ENCODE measurements at places on chromosomes 11 and 22.

- no peak for DNase-seq
These were observed 67.5 kb downstream of the PRR5L start for GRCh38 chr11:36363361-36364268.

GRCh38 chr11:3134651-3135480, 30.2 kb downstream of the OSBPL5 start:
- DNase-seq, result no peak

DNA sequence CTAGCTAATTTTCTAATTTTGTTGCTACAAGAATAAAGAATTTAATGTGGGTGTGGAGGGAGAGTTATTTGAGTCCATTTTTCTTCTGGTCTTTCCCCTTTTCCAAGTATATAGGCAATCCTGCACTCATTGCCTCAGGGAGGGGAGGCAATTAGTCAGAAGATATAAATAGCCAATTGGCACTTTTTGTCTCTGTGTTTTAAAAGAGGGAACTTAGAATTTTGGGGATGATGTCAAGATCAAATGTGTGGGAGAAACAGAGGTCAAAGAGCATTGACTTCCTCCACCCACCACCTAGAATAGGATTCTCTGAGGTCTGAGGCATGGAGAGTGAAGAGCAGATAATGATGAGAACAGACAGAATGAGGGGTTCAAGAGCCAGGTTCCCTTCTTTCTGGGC, 120.3 kb upstream of the ZC3H12C start:
- DNase-seq, result no peak

DNA sequence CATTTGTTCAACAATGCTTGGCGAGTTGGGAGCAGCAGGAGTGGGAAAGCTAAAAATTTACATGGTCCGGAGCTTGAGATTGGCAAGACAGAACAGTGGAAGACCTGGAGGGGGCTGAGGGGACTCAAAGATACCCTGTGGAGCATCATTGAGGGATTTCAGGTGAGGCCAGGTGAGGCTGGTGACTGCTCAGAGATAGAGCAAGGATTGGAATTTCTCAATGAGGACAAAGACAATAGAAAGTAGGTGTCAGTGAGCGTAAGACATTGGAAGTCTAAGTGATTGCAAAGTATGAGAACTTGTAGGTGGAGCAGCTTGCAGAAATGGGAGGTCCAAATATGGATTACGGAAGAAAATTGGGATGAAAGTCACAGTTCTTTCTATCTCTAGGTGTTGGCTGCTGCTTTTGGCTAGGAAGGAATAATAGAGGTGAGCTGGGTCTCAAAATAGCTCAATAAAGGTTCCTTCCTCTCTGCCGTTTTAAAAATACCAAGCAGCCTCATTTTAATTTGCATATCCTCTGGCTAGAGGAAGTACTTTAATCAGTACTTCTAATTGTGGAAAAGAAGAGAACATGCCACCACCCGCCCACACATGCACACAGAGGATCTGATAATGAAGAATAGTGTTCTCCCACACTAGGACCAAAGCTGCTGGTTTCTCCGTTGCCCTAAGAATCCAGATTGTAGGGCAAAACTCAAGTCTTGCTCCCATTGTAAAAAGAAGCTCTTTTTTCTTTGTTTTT, 41.8 kb upstream of the SORL1-AS1 start:
- DNase-seq, result no peak

DNA sequence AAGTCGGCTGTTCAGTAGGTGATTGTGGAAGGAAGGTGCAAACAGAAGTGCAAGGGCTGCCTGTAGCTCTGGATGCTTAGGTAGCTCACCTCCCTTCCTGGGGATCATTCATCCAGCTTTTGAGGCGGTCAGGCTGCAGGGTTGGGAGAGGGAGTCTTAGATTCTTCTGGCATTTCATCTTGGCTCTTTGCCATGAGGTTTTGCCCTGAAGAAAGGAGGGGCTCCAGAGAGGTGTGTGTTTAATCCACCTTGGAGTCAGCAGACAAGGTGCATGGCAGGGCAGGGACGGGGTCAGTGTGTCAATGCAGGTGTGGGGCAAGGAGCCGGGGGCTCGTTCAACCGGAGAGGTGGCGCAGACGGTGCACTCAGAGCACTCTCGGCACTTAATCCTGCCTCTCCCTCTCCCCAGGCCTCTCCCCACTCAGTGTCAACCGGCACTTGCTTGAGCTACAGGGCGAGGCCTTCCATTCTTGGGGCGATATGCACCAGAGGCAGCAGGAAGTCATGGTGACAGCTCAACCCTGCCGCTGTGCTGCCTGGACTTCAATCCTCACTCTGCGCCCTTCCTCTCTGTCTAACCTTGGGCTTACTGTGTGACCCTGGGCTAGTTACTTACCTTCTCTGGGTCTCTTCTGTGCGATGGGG, 7.2 kb downstream of the ADAMTS15 start:
- no peak for DNase-seq

GRCh38 chr11:44538375-44539054, 26.9 kb upstream of the CD82 start:
- no peak for DNase-seq

All from right renal cortex interstitium (tissue), 3 donors.